Colonic mucosa (tissue), 4 donors: ENCODE measurements at places on chromosomes 5 and 9.

DNA sequence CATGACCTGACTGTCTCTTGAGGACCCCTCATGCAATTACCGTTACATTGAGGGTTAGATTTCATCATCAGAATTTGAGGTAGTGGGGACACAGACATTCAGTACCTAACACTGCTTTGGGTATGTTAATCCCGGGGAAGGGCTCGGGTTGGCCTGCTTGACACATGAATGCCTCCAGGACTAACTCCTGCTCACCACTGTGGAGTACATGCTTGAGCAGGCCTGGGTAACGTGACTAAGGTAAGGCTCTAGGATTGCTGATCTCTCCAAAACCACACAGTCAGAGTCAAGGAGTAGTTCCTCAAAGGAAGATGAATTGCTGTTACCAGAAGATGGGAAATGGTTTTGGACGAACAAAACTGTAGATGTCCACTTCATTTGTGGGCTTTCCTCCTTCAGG is 376.3 kb upstream of the ZNF462 start:
- no peak overlapping the region for H3K27ac ChIP-seq
- no peaks in the 10 kb centered on the region for H3K27me3 ChIP-seq
- H3K36me3 ChIP-seq = no peaks in the 10 kb centered on the region
- no peaks in the 10 kb centered on the region for H3K4me1 ChIP-seq
- no peak overlapping the region for H3K4me3 ChIP-seq

- H3K36me3 ChIP-seq = no peaks in the 10 kb centered on the region
Observed at GRCh38 chr5:148515460-148515859, 131.7 kb downstream of the FBXO38 start.

DNA sequence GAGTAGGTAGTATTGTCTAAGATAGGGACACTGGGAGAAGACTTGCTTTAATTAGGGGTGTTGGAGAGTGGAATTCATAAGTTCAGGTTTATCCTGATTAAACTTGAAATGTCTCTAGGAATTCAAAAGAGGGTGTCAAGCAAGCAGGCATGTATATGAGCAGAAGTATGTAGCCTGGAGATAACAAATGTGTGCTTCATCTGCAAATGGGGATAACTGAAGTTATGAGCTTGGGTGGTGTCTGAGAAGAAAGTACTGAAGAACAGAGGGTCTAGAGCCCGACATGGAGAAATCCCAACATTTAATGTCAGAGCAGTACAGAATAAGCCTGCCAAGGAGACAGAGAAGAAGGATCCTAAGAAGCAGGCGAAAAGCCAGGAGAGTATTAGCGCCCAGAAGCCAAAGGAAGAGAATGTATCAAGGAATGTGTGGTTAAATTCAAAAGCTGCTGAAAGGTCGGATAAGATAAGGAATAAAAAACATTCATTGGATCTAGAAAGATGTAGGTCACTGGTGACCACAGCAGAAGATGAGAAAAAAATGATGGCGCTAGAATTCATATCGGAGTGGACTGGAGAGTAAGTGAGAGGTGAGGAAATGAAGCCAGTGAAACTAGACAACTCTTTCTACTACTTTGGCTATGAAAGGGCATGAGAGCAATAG is 401.5 kb upstream of the PIK3R1 start:
- H3K4me1 ChIP-seq = no peaks in the 10 kb centered on the region
- no peak for DNase-seq
- H3K27me3 ChIP-seq = no peaks in the 10 kb centered on the region
- H3K36me3 ChIP-seq = no peaks in the 10 kb centered on the region
- no peak overlapping the region for H3K4me3 ChIP-seq

- no peak overlapping the region for H3K27ac ChIP-seq
- no peaks in the 10 kb centered on the region for H3K27me3 ChIP-seq
- no peak for DNase-seq
- no peaks in the 10 kb centered on the region for H3K36me3 ChIP-seq
- no peak overlapping the region for H3K4me3 ChIP-seq
Observed at GRCh38 chr5:58184910-58185309, 275.0 kb downstream of the PLK2 start.

GRCh38 chr5:54093861-54094260 is 216.5 kb downstream of the ARL15 start:
- no peak overlapping the region for H3K27ac ChIP-seq
- no peaks in the 10 kb centered on the region for H3K4me1 ChIP-seq
- no peaks in the 10 kb centered on the region for H3K36me3 ChIP-seq
- no peak overlapping the region for H3K4me3 ChIP-seq
- no peak for DNase-seq

GRCh38 chr5:60671899-60672692 is 27.9 kb downstream of the DEPDC1B start:
- peak overlapping the region; percentile 62 for H3K27ac ChIP-seq
- H3K4me1 ChIP-seq = peaks cover 16% of the 10 kb centered on the region
- no peak overlapping the region for H3K4me3 ChIP-seq
- no peaks in the 10 kb centered on the region for H3K27me3 ChIP-seq
- DNase-seq = no peak
- H3K36me3 ChIP-seq = no peaks in the 10 kb centered on the region
